T-helper 2 cell treated with Interferon-gamma antibody and Interleukin-4, amounts not matched to agents 5 μg/mL and 100 μg/mL, for 36 hours (primary cell): ENCODE measurements at places on chromosomes 2 and 18.

GRCh38 chr18:74515620-74516231 is 18.6 kb upstream of the CNDP1 start:
- H3K27me3 ChIP-seq: no peaks in the 10 kb centered on the region

DNA sequence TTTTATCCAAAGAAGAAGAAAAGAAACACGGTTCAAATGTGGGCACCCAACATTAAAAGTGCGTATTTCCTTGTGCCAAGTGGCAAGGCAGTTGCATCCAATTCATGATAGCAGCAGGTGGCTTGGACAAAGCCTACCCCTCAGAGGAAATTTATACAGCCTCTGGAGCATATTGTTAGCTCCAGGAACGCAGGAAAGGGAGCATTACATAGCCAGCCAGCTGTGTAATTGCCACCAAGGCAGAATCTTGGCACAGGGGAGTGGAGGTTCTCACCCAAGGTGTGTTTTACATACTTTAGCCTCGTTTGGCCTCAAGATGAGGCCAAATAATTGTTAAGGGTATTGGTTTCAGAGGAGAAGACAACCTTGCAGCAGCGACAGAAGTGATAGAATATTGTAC is 526.9 kb downstream of the TMEM182 start:
- no peak overlapping the region for H3K27ac ChIP-seq
- peaks cover 4% of the 10 kb centered on the region for H3K27me3 ChIP-seq
- DNase-seq: no peak
- H3K4me1 ChIP-seq: no peaks in the 10 kb centered on the region
- no peaks in the 10 kb centered on the region for H3K36me3 ChIP-seq

DNA sequence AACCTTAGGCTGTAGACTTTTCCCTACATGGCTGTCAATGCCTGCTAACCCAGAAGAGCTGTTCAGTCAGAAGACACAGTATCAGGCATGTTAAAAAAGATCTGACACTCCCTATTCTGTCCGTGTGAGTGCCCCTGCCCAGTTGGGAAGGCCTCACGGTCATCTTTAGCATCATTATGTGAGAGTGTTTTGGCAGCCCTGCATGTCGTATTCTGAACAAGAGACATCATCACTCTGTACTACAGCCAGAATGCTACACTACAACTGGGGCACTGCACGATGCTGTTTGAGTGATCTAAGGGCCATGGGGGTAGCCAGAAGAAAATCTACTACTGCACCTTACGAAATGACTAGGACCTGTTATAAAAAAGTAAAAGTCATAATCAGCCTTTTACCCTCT is 67.2 kb downstream of the GREB1L start:
- H3K27ac ChIP-seq: no peak overlapping the region
- H3K4me1 ChIP-seq: no peaks in the 10 kb centered on the region
- H3K36me3 ChIP-seq: no peaks in the 10 kb centered on the region
- H3K27me3 ChIP-seq: no peaks in the 10 kb centered on the region
- DNase-seq: no peak
- H3K4me3 ChIP-seq: no peak overlapping the region

DNA sequence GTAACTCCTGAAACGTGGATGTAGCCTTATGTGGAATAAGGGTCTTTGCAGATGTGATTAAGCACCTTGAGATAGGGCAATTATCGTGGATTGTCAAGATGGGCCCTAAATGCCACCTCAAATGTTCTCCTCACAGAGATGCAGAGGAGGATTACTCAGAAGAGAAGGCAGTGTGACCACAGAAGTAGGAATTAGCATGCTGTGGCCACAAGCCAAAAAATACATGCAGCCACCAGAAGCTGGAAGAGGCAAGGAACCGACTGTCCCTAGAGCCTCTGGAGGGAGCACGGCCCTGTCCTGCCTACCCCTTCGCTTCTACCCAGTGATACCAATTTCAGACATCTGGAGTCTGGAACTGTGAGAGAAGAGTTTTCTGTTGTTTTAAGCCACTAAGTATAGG is 47.3 kb upstream of the MGAT5 start:
- H3K27ac ChIP-seq: no peak overlapping the region
- no peaks in the 10 kb centered on the region for H3K27me3 ChIP-seq
- H3K4me1 ChIP-seq: no peaks in the 10 kb centered on the region
- no peak overlapping the region for H3K4me3 ChIP-seq
- no peaks in the 10 kb centered on the region for H3K36me3 ChIP-seq

- no peaks in the 10 kb centered on the region for H3K4me1 ChIP-seq
- DNase-seq: no peak
- no peaks in the 10 kb centered on the region for H3K36me3 ChIP-seq
- H3K4me3 ChIP-seq: no peak overlapping the region
These were observed 72.2 kb upstream of the OTOS start for GRCh38 chr2:240212425-240213225.

GRCh38 chr2:235679471-235679870 is 185.6 kb downstream of the AGAP1 start:
- H3K36me3 ChIP-seq: no peaks in the 10 kb centered on the region
- peaks cover 9% of the 10 kb centered on the region for H3K27me3 ChIP-seq
- H3K27ac ChIP-seq: no peak overlapping the region
- DNase-seq: no peak
- H3K4me3 ChIP-seq: no peak overlapping the region

GRCh38 chr2:53131416-53131815 is 636.2 kb upstream of the CHAC2 start:
- no peaks in the 10 kb centered on the region for H3K36me3 ChIP-seq
- no peak for DNase-seq
